Esophagus squamous epithelium (tissue), 5 donors: ENCODE measurements at places on chromosomes 2 and 18. TPM values are rescaled to one million over a fixed set of nuclear protein-coding genes. Genes with fewer than 3 reads are reported as not detected.

Gene CD8B2
- total RNA-seq, result not detected

GRCh38 chr18:24065906-24066305 is 51.4 kb downstream of the TTC39C start:
- no peaks in the 10 kb centered on the region for H3K36me3 ChIP-seq
- H3K27me3 ChIP-seq, result no peaks in the 10 kb centered on the region
- no peak overlapping the region for H3K4me3 ChIP-seq
- peaks cover 2% of the 10 kb centered on the region for H3K4me1 ChIP-seq
- no peak overlapping the region for H3K27ac ChIP-seq
- DNase-seq, result no peak

Gene PIEZO2
- 2.1 TPM for total RNA-seq

DNA sequence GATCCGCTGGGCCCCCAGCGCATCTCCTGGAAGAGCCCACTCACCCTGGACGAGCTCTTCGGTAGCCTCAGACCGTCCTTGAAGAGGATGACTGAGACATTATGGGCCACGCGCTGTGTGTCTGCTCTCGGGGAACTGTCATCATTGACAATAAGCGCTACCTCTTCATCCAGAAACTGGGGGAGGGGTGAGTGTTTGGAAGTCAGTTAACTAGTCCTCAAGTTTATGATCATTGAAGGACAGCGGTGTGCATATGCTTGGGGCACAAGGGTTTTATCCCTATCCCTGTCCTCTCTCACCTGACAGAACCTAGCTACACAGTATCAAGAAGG is 586 bp downstream of the STK16 start:
- H3K27ac ChIP-seq, result peak overlapping the region; percentile 96
- H3K36me3 ChIP-seq, result peaks cover 8% of the 10 kb centered on the region
- no peaks in the 10 kb centered on the region for H3K27me3 ChIP-seq
- no peak for DNase-seq
- H3K4me3 ChIP-seq, result peak overlapping the region; percentile 84

DNA sequence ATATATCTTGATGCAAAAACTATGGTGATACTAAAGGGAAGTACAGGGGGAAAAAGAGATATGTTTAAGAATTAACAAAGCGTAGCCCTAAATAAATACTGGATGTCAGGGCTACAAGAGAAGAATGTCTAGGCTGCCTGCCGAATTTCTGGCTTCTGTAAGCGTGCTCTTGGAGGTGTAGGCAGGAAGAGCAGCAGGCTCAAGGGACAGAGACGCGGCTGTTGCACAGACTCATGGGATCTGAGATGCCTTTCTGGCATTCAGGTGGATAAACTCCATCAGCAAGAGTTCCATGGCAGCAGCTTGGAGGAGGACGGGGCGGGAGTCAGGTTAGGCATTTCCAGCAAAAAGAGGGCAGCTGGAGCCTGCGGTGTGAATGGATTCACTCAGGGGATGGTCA is 123.2 kb upstream of the TWIST2 start:
- no peaks in the 10 kb centered on the region for H3K27me3 ChIP-seq
- no peaks in the 10 kb centered on the region for H3K36me3 ChIP-seq
- H3K4me3 ChIP-seq, result no peak overlapping the region
- DNase-seq, result no peak
- no peaks in the 10 kb centered on the region for H3K4me1 ChIP-seq
- H3K27ac ChIP-seq, result no peak overlapping the region

GRCh38 chr2:75562513-75562864 is 1.8 kb upstream of the EVA1A start:
- no peak for DNase-seq
- peaks cover 6% of the 10 kb centered on the region for H3K4me1 ChIP-seq
- H3K27me3 ChIP-seq, result peaks cover 72% of the 10 kb centered on the region
- H3K36me3 ChIP-seq, result no peaks in the 10 kb centered on the region
- H3K4me3 ChIP-seq, result no peak overlapping the region

DNA sequence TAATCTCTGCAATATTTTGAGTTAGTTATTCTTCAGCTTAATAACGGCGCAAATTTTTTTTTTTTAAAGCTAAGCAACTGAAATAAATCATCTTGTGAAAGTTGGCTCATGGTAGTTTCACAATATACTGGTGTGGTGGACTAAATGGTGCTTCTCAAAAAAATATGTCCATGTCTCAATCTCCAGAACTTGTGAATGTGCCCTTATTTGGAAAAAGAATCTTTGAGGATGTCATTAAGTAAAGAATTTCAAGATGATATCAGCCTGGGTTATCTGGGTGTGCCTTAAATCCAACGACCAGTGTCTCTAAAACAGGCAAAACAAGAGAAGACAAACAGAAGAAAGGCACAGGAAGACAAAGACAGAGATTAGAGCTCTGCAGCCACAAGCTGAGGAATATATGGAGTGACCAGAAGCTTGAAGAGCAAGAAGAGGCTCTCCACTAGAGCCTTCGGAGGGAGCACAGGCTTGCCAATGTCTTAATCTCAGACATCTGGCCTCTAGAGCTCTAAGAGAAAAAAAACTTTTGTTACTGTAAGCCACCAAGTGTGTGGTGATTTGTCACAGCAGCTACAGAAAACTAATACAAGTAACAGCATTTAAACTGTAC is 71.4 kb downstream of the HNMT start:
- H3K4me3 ChIP-seq, result no peak overlapping the region
- H3K27ac ChIP-seq, result no peak overlapping the region
- H3K36me3 ChIP-seq, result no peaks in the 10 kb centered on the region
- H3K4me1 ChIP-seq, result no peaks in the 10 kb centered on the region

- no peaks in the 10 kb centered on the region for H3K27me3 ChIP-seq
- H3K27ac ChIP-seq, result no peak overlapping the region
- no peaks in the 10 kb centered on the region for H3K4me1 ChIP-seq
- no peak overlapping the region for H3K4me3 ChIP-seq
- H3K36me3 ChIP-seq, result no peaks in the 10 kb centered on the region
- no peak for DNase-seq
Observed at GRCh38 chr18:47519706-47520105, 268.2 kb upstream of the SKOR2 start.

DNA sequence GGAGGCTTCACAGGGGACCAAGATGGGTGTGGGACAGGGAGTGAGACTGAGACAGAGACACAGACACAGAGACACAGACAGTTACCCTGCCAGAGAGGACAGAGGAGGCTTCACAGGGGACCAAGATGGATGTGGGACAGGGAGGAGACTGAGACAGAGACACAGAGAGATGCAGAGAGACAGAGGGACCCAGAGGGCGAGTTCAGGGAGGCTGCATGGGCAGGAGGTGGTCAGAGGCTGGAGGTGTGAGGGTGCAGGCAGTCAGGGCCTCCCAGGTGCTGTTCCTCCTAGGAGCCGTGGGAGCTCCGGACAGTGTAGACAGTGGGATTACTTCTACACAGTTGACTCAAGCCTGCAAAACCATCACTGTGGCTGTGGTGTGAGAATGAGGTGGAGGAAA is 206.2 kb upstream of the PXDN start:
- no peaks in the 10 kb centered on the region for H3K36me3 ChIP-seq
- H3K4me3 ChIP-seq, result no peak overlapping the region
- no peaks in the 10 kb centered on the region for H3K4me1 ChIP-seq
- H3K27ac ChIP-seq, result no peak overlapping the region
- peaks cover 28% of the 10 kb centered on the region for H3K27me3 ChIP-seq

Gene GNLY
- 0.76 TPM for total RNA-seq
